ENCODE measurements at places on chromosomes 16 and 17.
A peak's percentile ranks its signal among the peaks of the same experiment; 100 is the strongest.

- DNase-seq, result peak; percentile 57
These were observed 111.9 kb downstream of the XYLT1 start for GRCh38 chr16:17358846-17359245.

GRCh38 chr17:27674335-27674734 is 43.3 kb downstream of the LGALS9 start:
- DNase-seq, result no peak

GRCh38 chr17:48335858-48336500 is 94.0 kb downstream of the SKAP1 start:
- peak; percentile 58 for DNase-seq

GRCh38 chr17:40597156-40597555 is 31.9 kb upstream of the CCR7 start:
- no peak for DNase-seq

DNA sequence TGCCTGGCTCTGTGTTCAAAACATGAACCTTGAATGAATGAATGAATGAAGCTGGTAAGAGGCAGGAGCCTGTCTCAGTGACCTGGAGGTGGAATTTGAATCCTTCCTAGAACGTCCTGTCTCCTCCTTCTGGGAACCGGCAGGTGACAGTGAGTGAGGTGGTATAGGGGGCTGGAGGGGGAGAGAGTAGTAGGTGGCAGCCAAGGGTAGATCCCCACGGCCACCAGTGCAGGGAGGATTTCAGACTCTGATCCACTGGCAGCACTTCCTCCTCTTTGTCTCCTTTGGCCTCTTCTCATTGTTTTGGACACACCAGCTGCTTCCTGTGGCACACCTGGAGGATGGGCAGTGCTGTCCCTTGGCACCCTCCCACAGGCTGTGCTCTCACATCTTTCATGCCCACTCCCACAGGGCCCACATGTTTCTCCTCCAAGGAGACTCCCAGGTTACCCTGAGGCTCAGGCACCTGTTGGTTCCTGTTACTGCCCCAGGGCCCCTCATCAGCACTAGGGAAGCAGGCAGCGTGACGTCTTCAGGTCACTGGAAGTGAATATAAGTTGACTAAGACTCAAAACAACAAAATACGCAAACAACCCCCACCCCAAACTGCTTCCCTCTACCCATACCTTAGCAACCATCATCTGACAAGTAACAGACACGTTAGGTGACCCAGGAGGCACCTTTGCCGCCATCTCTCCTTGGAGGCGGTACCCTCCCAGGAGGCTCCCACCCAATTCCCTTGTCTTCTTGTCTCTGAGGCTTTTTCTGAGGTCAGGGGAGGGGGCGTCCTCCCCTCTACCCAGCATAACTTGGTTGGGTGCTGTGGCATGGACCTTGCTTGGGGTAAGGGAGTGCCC is 84.6 kb downstream of the N4BP1 start:
- no peak for DNase-seq

- no peak for DNase-seq
These were observed 77.5 kb downstream of the CDK5R1 start for GRCh38 chr17:32564325-32564724.

DNA sequence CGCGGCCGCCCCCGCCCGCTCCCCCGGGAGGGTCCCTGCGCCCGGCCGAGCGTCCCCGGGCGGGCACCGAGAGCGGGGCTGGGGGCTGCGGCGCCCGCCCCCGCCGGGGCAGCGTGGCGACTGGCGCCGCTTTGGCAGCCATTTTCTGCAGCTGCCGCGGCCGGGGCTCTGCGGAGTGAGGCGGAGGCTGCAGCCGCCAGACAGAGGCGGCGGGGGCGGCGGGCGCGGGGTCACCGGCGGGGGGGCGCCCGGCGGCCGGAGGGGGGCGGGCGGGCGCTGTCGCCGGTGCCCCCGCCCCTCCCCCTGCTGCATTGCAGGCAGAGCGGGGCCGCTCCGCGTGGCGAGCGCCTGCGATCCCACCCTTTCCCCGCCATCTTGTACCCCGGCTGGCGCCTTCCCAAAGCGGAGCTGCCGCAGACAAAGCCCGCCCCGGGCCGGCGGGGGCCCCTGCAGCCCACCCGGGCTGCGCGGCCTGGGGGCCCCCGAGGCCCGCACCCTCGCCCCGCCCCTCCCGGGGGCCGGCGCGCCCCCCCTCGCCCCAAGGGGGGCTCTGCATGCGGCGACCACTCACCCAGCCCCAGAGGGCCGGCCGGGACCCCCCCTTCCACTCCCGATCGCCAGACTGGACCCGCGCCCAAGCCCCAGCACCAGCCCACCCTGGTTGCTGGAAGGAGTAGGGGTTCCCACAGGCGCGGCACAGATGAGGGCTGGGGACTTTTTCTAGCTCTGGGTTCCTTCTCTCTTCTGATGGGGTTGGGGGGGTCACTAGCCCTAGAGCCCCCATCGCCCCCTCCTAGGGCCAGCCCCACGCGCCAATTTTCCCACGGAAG is 16.6 kb upstream of the CBX8 start:
- DNase-seq, result no peak

DNA sequence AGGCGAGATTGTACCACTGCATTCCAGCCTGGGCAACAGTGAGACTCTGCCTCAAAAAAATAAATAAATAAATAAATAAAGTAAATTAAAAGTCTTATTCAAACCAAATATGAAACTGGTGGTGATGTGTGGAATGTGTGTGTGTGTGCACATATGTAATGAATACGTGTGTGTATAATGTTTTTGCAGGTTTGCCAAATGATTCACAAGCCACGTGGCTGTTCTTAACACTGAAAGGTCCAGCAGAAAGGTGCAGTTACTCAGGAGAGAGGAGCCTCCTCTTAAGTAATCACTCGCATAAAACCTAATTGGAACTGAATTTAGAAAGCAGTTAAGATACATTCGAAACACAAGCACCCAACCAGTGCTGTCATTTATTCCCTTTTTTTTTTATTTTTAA is 22.9 kb downstream of the GDE1 start:
- no peak for DNase-seq

- peak; percentile 55 for DNase-seq
These were observed 126.7 kb upstream of the FOXF1 start for GRCh38 chr16:86383488-86384262.

GRCh38 chr16:22353191-22353919 is 21.1 kb downstream of the CDR2 start:
- peak; percentile 83 for DNase-seq

- peak; percentile 93 for DNase-seq
These were observed 32.8 kb downstream of the DNAH2 start for GRCh38 chr17:7750321-7750821.

- no peak for DNase-seq
These were observed 19.3 kb downstream of the MMD start for GRCh38 chr17:55402374-55402773.

- DNase-seq, result peak; percentile 17
These were observed 7.3 kb upstream of the SMIM5 start for GRCh38 chr17:75625813-75626486.

- no peak for DNase-seq
These were observed 3.6 kb downstream of the KRT17 start for GRCh38 chr17:41620583-41621434.

GRCh38 chr16:30113031-30113710 is at the start of gene GDPD3:
Gene GDPD3 (minus strand): TSS chr16:30113537. CDS start chr16:30113478, 59 bp downstream.
- no peak for DNase-seq

GRCh38 chr16:13969711-13970110 is 49.8 kb downstream of the ERCC4 start:
- DNase-seq, result no peak

- DNase-seq, result peak; percentile 57
These were observed 35.5 kb downstream of the ADCY7 start for GRCh38 chr16:50301626-50302471.

- DNase-seq, result no peak
These were observed 44.3 kb downstream of the XYLT1 start for GRCh38 chr16:17426451-17426850.

- DNase-seq, result no peak
These were observed 222.7 kb upstream of the CIBAR2 start for GRCh38 chr16:85334718-85335583.

DNA sequence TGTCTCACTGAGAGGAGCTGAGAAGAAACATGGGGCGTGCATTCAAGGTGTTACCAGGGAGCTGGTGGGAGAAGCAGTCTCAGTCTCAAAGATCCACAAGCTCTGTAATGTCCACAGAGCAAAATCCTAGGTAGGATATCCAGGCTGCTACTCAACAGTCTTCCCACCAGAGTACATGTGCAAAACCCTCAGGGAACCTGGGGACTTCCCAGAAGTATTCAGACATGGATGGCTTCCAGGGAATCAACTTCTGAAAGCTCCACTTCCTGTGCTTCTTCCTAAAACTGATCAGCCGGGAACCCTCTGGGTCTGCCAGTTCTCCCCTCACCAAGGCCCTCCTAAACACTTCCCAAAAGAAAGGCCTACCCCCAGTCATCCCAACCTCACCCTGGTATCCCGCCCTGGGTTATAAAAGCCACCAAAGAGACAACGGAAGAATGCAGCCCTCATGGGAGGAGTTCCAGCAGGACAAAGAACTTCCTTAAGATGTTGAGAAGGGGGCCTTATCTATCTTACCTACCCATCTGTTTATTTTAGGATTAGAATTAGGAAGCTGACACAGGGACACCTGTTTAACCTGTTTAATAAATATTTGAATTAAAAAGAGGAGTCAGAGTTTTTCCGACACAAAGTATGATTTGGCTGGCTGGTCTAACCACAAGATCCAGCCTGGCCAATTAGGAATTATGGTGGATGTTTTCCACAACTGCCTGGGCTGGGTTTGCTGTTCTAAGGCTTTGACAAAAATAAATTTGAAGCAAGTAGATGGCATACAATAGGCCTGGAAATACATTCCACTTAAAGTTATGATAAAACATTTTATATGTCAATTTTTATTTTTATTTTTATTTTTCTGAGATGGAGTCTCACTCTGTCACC is 37.0 kb downstream of the CUEDC1 start:
- DNase-seq, result peak; percentile 50

- no peak for DNase-seq
These were observed 221.8 kb upstream of the TNRC6C start for GRCh38 chr17:77736721-77737120.

- DNase-seq, result peak; percentile 82
These were observed 4.3 kb downstream of the VAMP2 start for GRCh38 chr17:8158267-8159031.

DNA sequence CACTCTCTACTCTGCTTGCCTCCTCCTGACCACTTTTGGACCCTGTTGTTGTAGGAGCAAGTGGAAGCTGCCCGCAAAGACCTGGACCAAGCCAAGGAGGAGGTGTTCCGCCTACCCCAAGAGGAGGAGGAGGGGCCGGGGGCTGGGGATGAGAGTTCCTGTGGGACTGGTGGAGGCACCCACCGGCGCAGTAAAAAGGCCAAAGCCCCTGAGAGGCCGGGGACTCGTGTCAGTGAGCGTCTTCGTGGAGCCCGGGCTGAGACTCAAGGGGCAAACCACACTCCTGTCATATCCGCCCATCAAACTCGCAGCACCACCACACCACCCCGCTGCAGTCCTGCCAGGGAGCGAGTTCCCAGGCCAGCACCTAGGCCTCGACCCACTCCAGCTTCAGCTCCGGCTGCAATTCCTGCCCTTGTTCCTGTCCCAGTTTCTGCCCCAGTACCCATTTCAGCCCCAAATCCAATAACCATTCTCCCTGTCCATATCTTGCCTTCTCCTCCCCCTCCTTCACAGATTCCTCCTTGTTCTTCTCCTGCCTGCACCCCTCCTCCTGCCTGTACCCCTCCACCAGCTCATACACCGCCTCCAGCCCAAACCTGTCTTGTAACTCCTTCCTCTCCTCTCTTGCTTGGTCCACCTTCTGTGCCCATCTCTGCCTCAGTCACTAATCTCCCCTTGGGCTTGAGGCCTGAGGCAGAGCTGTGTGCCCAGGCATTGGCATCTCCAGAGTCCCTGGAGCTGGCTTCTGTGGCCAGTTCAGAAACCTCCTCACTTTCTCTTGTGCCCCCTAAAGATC is 11.0 kb upstream of the PHKG2 start:
- DNase-seq, result no peak

- no peak for DNase-seq
These were observed 6.0 kb upstream of the TXNDC11 start for GRCh38 chr16:11748404-11749254.

- DNase-seq, result no peak
These were observed at the start of gene RBFOX1 for GRCh38 chr16:7332611-7333010. Gene RBFOX1 (plus strand): TSS chr16:7332845.

- no peak for DNase-seq
These were observed 47.2 kb downstream of the TNRC6A start for GRCh38 chr16:24776501-24777220.

DNA sequence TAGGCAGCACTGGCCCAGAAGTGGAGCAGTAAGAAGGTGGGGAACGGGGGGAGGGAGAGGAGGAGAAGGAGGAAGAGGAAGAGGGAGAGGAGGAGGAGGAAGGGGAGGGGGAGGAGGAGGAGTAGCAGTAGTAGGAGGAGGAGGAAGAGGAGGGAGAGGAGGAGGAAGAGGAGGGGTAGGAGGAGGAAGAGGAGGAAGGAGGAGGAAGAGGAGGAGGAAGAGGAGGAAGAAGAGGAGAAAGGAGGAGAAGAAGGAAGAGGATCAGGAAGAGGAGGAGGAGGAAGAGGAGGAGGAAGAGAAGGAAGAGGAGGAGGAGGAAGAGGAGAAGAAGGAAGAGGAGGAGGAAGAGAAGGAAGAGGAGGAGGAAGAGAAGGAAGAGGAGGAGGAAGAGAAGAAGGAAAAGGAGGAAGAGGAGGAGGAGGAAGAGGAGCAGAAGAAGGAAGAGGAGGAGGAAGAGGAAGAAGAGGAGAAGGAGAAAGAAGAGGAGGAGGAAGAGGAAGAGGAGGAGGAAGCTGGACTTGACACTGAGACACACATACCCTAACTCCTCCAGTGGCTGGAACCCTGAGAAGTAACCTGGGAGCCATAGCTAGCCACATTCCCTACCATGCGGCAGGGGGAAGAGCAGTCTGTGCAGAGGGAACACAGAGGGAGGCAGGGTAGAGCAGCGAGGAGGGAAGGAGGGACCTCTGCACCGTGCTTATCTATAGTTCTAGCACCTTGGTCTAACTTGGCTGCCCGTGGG is 35.8 kb downstream of the LRRC75A start:
- no peak for DNase-seq

- DNase-seq, result peak; percentile 7
These were observed 7.7 kb downstream of the MED9 start for GRCh38 chr17:17484451-17484899.

GRCh38 chr16:983044-984030 is 1.8 kb downstream of the SOX8 start:
- DNase-seq, result no peak

DNA sequence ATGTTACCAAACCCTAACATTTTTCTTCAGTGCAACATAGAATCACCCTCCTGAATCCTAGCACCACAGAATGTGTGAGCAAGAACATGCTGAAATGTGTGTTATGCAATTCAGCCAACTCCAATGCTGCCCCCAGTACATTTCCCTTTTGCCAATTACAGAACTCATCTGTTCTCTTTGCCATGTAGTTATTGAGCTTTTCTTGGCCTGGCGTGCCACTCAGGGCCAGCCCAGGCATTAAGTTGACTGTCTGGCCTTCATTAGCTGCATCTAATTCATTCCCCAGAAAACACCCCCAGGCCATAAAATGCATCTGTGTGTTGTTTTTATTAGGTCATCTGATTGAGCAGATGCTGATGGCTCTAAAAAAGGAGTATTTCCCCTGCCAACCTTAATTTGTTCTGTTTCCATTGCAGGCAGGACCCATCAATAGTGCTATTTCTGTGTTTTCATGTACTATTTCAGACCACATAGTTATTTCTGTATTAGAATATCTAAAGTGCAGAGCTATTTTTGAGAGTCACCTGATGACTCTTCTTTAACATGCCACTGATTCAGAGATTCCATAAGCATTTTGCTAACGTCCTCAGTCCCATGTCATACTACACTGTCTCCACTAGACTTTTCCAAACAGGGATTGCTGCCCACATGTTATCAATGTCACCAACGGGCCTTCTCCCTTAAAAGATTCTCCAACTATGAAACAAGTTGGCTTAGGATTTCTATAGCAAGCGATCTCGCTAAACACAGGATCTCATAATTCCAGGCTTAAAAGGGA is 969.7 kb downstream of the CDH11 start:
- peak; percentile 11 for DNase-seq

Data from fibroblast of skin of back (primary cell).